ENCODE measurements at places on chromosomes 16 and 17. TPM values are rescaled to one million over a fixed set of nuclear protein-coding genes. Genes with fewer than 3 reads are reported as not detected.
A peak's percentile ranks its signal among the peaks of the same experiment; 100 is the strongest.

The NPIPA2 gene
- total RNA-seq = 8.2 TPM

The TK1 gene
- total RNA-seq = 34.4 TPM

The OR1A2 gene
- not detected for total RNA-seq

The FADS6 gene
- total RNA-seq = 0.82 TPM

The CD19 gene
- total RNA-seq = not detected

The STX1B gene
- total RNA-seq = 1.0 TPM

The TNFRSF12A gene
- total RNA-seq = 24.0 TPM

The PRSS22 gene
- 56.8 TPM for total RNA-seq

The CSH2 gene
- total RNA-seq = not detected

GRCh38 chr17:51224402-51225262, 35.2 kb downstream of the MBTD1 start:
- no peak overlapping the region for H3K4me3 ChIP-seq
- peaks cover 3% of the 10 kb centered on the region for H3K4me1 ChIP-seq
- no peak for DNase-seq
- H3K27me3 ChIP-seq = no peaks in the 10 kb centered on the region
- H3K27ac ChIP-seq = no peak overlapping the region

- H3K27ac ChIP-seq = peak overlapping the region; percentile 95
- H3K4me1 ChIP-seq = peaks cover 40% of the 10 kb centered on the region
- DNase-seq = no peak
- peak overlapping the region; percentile 100 for H3K4me3 ChIP-seq
- H3K27me3 ChIP-seq = no peaks in the 10 kb centered on the region
These were observed 1.7 kb upstream of the DVL2 start for GRCh38 chr17:7235693-7236665.

DNA sequence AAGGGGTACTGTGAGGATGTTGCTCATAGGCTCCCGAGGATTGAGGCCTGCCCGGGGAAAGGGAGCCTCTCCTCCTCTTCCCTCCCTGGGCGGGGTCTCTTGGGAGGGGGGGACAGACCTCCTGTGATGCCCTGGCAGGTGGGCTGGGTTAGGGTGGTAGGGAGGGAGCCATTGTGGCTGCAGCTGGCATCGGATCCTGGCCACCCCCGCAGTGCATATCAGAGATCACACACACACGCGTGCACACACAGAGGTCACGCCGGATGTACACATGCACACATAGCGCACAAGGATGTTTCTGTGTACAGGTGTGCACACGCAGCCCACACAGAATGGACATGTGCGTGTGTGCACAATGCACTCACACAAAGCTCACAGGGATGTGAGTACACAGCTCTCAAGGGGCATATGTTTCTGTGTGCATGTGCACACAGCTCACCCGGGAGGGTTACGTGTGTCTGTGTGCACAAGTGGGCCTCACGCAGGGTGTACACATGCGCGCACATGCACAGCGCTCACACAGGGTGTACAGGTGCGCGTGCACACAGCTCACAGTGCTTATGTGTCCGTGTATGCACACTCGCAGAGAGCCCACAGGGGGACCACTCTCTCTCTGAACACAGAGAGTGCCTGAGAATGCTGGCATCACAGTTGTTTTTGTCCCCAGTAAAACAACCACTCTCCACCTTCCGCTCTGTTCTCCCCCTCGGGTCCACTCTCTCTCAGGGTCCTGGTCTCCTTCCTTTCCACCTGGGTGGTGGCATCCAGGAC, 2.4 kb downstream of the GJD3 start:
- H3K4me3 ChIP-seq = peak overlapping the region; percentile 74
- H3K36me3 ChIP-seq = no peaks in the 10 kb centered on the region
- H3K27me3 ChIP-seq = peaks cover 22% of the 10 kb centered on the region
- no peak for DNase-seq

GRCh38 chr17:67208232-67208631, 36.8 kb downstream of the HELZ start:
- H3K4me3 ChIP-seq = no peak overlapping the region
- H3K4me1 ChIP-seq = peaks cover 19% of the 10 kb centered on the region
- DNase-seq = no peak
- H3K27me3 ChIP-seq = no peaks in the 10 kb centered on the region

- peak overlapping the region; percentile 77 for H3K4me3 ChIP-seq
- H3K27me3 ChIP-seq = peaks cover 3% of the 10 kb centered on the region
- H3K27ac ChIP-seq = peak overlapping the region; percentile 100
- no peak for DNase-seq
- peaks cover 26% of the 10 kb centered on the region for H3K4me1 ChIP-seq
These were observed 11.6 kb upstream of the CACNG4 start for GRCh38 chr17:66952681-66953629.

DNA sequence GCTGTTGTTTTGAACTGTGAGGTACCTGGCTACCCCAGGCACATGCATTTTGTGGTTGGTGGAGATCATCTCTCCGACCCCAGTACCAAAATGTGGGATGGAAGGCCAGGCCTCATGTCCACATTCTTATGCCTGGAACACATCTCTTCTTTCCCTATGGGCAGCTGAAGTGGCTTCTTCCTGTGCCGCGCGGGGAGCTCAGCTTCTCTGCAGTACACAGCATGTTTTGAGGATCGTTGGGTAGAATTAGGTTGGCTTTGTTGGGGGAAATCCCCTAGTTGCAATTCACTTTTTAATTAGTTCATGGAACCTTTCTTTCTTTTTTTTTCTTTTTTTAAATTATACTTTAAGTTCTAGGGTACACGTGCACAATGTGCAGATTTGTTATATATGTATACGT, 242.1 kb downstream of the MSI2 start:
- H3K27ac ChIP-seq = no peak overlapping the region
- peaks cover 12% of the 10 kb centered on the region for H3K36me3 ChIP-seq
- H3K27me3 ChIP-seq = no peaks in the 10 kb centered on the region
- DNase-seq = no peak
- no peak overlapping the region for H3K4me3 ChIP-seq

- no peak for DNase-seq
- H3K27ac ChIP-seq = peak overlapping the region; percentile 72
- no peaks in the 10 kb centered on the region for H3K27me3 ChIP-seq
- no peaks in the 10 kb centered on the region for H3K36me3 ChIP-seq
These were observed 51.3 kb upstream of the ADORA2B start for GRCh38 chr17:15893658-15894024.

GRCh38 chr16:85816159-85816558, 16.7 kb downstream of the COX4I1 start:
- H3K4me1 ChIP-seq = no peaks in the 10 kb centered on the region
- H3K36me3 ChIP-seq = no peaks in the 10 kb centered on the region
- peaks cover 50% of the 10 kb centered on the region for H3K27me3 ChIP-seq
- no peak overlapping the region for H3K4me3 ChIP-seq

DNA sequence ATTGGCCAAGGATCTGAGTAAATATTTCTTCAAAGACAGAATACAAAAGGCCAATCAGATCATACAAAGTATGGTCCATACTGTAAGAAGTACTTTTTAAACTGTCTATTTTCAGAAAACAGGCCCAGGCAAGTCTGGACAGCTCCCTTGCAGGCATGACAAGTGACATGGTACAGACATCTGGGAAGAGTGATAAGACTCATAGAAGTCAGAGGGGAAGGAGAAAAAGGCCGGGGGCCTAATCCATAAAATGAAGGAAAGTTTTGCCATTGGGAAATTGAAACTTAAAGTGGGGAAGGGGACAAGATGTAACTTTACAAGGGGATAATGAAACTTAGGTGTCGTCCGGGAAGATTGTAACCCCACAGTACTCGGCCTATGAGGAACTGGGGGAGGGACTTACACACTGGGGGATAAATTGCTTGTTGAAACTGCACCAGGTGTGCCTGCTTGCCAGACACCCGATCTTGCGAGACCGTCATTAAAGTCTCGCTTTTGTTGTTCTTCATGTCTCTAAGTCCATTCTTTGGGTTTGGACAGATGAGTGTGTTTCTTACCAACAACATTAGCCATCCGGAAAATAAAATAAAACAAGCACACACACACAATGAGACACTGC, 684.0 kb downstream of the CDH11 start:
- H3K4me1 ChIP-seq = peaks cover 6% of the 10 kb centered on the region
- peak overlapping the region; percentile 33 for H3K27ac ChIP-seq
- peak overlapping the region; percentile 64 for H3K4me3 ChIP-seq
- DNase-seq = no peak
- H3K27me3 ChIP-seq = no peaks in the 10 kb centered on the region
- H3K36me3 ChIP-seq = no peaks in the 10 kb centered on the region

GRCh38 chr17:77383613-77384608, 243.1 kb downstream of the SEC14L1 start:
- H3K27ac ChIP-seq = peak overlapping the region; percentile 9
- DNase-seq = no peak
- H3K4me1 ChIP-seq = peaks cover 58% of the 10 kb centered on the region
- H3K4me3 ChIP-seq = peak overlapping the region; percentile 41

- no peak overlapping the region for H3K27ac ChIP-seq
- H3K27me3 ChIP-seq = no peaks in the 10 kb centered on the region
- peaks cover 9% of the 10 kb centered on the region for H3K36me3 ChIP-seq
These were observed 98.9 kb downstream of the AATF start for GRCh38 chr17:37047631-37048104.

DNA sequence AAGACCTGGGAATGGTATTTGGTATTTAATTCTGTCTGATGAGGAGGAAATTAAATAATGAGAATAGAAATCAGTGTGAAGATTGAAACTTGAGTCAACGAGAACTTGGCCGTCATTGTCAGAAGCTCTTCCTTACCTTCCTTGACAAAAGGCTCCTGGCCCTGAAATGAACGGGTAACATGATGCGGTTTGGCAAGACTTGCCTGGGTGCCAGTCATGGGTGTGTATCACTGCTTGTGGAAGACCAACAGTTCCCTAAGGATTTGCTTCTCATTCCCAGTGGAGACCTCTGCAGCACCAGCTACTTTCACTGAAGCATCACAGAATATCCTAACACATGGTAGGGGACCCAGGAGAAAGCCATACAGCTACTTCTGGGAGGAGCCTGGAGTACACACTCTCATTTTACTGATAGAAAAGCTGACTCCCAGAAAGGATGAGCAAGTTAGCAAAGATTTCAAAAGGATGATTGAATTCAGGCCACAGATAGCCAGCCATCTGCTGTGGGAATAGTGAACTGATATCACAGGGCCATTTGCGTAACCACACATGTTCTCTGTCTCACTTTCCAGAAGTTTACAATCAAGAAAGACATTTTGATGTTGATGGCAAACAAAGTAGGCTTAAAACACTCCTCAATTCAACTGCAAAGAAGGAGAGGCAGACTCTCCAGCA, 258.1 kb upstream of the SALL1 start:
- peaks cover 3% of the 10 kb centered on the region for H3K27me3 ChIP-seq
- no peaks in the 10 kb centered on the region for H3K36me3 ChIP-seq
- no peak for DNase-seq
- H3K4me1 ChIP-seq = peaks cover 12% of the 10 kb centered on the region
- no peak overlapping the region for H3K27ac ChIP-seq

DNA sequence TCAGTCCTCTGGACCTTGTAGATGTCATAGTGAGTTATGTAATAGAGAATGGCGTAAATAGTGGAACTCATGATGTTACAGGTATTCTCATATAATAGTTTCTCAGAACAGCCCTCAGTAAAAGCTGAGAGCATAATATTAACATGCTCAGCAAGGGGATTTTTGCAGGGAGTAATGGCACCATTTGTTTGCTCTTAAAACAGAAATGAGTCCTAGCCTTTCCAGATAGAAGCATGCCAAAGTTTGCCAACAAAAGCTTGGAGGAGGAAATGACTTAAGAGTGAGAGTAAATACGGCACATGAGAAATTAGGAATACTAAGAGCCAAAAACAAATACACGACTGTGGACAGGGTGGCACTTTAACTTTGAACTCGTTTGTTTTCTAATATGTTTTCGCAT, 198.4 kb downstream of the ANKFN1 start:
- H3K4me1 ChIP-seq = no peaks in the 10 kb centered on the region
- DNase-seq = no peak
- H3K36me3 ChIP-seq = no peaks in the 10 kb centered on the region
- no peak overlapping the region for H3K4me3 ChIP-seq

DNA sequence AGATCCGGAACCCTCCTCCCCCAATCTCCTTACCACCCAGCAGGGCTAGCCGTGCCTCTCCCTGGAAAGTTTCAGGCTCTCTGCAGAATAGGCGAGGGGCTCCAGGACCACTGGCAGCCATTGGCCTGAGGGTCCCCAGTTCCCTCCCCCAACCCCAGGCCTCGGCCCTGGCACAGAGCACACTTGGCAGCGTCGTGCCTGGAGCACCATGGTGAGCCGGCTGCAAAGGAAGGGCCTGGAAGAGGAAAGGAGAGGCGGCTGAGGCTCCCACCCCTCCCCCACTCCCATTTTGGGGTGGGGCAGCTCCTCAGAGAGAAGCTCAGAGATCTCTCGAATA, 369 bp upstream of the BTBD17 start:
- no peak overlapping the region for H3K4me3 ChIP-seq
- no peak for DNase-seq
- peaks cover 27% of the 10 kb centered on the region for H3K27me3 ChIP-seq
- H3K4me1 ChIP-seq = peaks cover 7% of the 10 kb centered on the region
- no peaks in the 10 kb centered on the region for H3K36me3 ChIP-seq

DNA sequence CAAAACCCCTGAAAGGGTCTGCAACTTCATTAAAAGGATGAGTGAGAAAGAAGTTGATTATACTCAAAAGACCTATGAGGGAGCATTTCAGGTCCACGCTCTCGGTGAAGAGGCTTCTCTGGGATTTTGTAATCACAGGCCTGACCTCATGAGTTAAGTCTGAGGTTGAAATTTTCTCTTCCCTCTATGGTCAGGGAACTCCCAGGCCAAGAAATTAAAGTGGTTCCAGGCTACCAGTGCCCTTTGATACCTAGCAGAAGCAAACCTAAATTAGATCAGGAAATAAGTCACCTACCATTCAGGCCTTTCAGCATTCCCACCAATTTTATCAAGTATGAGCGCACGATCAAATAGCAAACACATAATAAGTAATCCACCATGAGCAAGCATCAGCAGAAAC, 27.9 kb downstream of the MBTD1 start:
- H3K4me1 ChIP-seq = peaks cover 9% of the 10 kb centered on the region
- no peaks in the 10 kb centered on the region for H3K27me3 ChIP-seq
- no peak overlapping the region for H3K4me3 ChIP-seq
- no peak for DNase-seq
- H3K27ac ChIP-seq = no peak overlapping the region

- no peak overlapping the region for H3K27ac ChIP-seq
- peaks cover 5% of the 10 kb centered on the region for H3K4me1 ChIP-seq
- no peak overlapping the region for H3K4me3 ChIP-seq
- no peaks in the 10 kb centered on the region for H3K36me3 ChIP-seq
- peaks cover 66% of the 10 kb centered on the region for H3K27me3 ChIP-seq
These were observed 2.5 kb downstream of the TLCD3B start for GRCh38 chr16:30028438-30029076.

DNA sequence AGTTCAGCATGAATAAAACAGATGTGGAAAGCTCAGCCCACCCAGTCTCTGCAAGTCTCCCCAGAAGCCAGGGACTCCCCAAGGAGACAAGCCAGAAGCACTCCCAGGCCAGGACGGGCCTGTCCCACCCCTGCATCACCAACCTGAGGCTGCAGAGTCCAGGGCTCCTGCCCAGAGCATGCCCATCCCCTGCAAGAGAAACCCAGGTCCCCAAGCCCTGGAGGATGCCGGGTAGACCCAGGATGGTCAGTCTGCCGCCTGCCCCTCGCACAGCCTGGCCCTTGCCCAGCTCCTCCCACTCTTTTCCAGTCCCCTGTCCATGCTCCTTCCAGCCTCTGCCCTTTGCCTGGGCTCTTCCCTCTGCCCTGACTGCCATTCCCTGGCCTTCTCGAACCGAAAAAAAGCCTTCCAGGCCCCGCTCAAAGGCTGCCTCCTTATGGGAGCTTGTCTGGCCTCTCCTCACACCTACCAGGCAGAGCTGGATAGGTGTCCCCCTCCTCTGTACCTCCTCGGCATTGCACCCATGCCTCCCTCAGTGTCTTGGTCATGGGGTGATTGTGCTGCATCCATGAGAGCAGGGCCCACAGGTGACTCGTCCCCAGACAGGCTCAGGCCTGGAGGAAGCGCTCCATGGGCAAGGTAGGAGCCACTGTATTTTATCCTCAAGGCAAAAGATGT, 44.8 kb downstream of the BEAN1 start:
- H3K27ac ChIP-seq = no peak overlapping the region
- DNase-seq = no peak
- H3K4me3 ChIP-seq = no peak overlapping the region
- peaks cover 10% of the 10 kb centered on the region for H3K4me1 ChIP-seq
- H3K27me3 ChIP-seq = peaks cover 9% of the 10 kb centered on the region

Measured in type B pancreatic cell (in vitro differentiated cells).